ENCODE measurements at places on chromosomes 1 and 21.
A peak's percentile ranks its signal among the peaks of the same experiment; 100 is the strongest.

- DNase-seq: no peak
Measured at GRCh38 chr21:21200103-21200938, 202.1 kb downstream of the NCAM2 start.

- no peak for DNase-seq
Measured at GRCh38 chr1:234997896-234998741, 130.5 kb downstream of the TOMM20 start.

DNA sequence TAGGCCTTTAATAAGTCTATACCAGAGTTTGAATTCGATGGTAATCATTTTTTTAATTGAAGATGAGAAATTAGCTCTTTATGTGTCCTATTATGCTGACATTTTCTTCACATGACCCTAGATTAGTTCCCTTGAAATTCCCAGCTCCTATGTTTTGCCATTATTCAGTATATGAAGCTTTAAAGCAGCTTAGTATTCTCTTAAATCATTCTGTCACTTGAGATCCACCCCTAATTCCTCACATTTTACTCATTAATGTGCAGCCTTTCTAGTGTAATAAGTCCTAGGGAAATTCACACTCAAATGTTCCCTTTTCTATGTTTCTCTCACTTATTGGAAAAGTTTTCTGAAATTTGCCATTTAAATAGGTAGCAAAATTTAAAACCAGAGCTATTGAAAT is 704.5 kb upstream of the B3GALT2 start:
- no peak for DNase-seq

- DNase-seq: no peak
Measured at GRCh38 chr1:58774027-58774426, 9.8 kb downstream of the JUN start.

DNA sequence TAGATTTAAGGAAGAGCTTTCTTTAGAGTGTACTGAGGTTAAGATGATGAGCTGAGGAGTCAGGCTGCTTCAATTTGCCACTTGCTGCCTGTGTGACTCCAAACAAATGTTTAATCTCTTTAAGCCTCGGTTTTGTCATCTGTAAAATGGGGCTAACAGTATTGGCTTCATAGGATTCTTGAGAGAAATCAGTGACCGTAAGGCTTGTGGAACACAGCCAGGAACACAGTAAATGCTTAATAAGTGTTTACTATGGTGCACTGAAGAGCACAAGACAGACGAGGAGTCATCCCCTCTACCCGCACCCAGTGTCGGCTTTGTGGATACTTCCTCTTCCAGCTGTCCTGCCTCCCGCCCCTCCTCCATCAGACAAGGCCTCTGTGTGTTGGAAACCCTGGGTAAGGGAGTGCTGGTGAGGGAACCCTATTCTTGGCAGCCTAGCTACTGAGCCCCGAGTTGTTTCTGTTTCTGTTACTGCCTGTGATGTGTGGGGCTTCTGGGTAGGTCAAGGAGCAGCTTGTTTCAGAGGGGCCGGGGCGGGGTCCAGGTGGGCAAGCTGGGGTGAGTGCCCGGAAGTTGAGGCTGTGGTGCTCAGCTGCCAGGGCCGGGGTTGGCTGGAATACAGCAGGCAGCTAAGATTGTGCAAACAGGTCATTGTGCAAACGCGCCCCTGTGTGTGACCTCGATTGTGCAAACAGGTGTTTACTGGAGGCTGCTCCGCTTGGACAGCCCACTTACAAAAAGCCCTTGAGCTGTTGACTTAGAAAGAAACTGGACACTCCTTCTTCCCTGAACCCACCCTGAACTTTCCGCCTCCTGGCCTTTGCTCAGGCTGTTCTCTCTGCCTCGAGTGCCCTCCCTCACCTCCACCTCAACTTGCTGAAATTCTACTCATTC is 4.0 kb upstream of the CSF3R start:
- peak; percentile 35 for DNase-seq

DNA sequence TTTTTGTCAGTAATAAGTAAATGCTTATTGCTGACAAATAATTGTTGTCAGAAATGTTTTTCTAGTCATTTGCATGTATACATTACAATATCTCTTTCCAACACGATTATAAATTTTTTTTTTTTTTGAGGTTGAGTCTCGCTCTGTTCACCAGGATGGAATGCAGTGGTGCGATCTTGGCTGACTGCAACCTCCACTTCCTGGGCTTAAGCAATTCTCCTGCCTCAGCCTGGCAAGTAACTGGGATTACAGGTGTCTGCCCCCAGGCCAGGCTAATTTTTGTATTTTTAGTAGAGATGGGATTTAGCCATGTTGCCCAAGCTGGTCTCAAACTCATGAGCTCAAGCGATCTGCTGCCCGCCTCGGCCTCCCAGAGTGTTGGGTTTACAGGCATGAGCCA is 72.0 kb upstream of the ATF3 start:
- DNase-seq: no peak

GRCh38 chr21:40706806-40707655 is 139.9 kb downstream of the DSCAM start:
- DNase-seq: no peak

DNA sequence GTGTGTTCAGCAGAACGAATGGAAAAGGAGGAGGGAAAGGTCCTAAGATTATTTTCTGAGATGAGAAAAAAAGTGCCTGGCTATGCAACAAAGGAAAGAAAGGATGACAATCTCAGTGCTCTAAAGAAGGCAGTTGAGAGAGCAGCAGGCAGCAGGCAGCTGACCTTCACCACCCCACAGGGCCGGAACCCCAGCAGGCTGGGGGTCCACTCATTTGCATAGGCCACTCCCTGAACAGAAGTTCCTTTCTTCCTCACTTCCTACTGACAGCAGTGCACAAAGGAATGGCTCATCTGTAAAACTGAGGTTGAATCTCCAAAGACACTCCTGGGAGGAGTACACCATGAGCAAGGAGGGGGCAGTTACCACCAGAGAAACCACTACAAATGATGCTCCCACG is 41.4 kb upstream of the TNR start:
- no peak for DNase-seq

GRCh38 chr1:72066431-72066830 is 215.9 kb downstream of the NEGR1 start:
- DNase-seq: no peak

DNA sequence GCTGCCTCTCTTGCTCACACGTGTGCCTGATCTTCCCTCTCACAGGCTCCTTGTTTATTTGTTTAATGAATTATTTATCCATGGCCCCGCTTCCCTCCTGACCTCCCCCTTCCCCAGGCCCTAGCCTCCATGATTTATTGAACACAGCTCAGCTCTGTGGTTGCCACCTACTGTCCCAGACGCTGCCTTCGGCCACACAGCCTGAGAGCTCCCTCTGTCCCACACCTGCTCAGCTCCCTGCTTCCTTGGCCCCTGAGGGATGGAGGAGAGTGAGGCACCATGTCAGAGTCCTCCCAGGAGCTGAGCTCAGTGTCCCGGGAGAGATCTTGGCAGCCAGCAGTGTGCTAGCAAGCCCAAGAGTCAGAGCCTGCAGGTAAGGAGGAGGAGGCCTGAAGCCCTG is 3.1 kb upstream of the EFNA3 start:
- no peak for DNase-seq

DNA sequence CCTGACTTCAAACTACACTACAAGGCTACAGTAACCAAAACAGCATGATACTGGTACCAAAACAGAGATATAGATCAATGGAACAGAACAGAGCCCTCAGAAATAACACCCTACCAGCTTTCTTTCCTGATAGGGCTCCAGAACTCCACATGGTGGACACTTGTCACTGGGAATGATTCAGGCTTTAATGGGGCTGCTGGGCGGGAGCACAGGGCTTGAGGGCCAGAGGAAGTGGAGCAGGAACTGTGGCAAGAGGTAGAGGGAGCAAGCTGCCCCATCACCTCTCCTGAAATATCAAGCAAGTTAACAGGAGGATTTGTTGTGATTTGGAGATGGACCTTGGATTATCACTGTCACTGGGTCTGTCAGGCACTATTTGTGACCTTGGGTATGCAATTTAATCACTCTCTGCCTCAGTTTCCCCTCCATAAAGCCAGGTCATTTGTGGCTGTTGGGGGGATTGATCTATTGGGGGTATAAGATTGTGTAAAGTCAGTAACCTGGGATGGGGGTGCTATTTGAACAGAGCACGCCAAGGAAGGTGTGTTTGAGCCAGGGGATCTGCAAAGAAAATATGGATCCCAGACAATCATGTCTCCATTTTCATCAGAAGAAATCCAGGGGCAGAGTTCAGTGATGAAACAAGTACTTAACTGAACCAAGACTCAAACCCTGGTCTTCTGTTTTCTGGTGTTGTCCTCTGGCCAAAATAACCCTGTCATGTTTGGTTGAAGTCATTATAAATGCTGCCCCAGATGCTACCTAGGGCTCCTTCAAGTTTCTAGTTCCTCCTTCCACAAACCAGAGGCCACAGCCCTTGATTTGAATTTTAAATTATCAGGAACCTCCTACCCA is 25.2 kb downstream of the ETS2 start:
- no peak for DNase-seq

GRCh38 chr1:208161005-208161404 is 83.2 kb downstream of the PLXNA2 start:
- no peak for DNase-seq

- no peak for DNase-seq
Measured at GRCh38 chr1:106926803-106927582, 129.5 kb upstream of the PRMT6 start.

GRCh38 chr21:31072533-31072932 is 34.3 kb upstream of the KRTAP19-8 start:
- DNase-seq: no peak

- no peak for DNase-seq
Measured at GRCh38 chr21:44043613-44044012, 31.5 kb downstream of the TRAPPC10 start.

DNA sequence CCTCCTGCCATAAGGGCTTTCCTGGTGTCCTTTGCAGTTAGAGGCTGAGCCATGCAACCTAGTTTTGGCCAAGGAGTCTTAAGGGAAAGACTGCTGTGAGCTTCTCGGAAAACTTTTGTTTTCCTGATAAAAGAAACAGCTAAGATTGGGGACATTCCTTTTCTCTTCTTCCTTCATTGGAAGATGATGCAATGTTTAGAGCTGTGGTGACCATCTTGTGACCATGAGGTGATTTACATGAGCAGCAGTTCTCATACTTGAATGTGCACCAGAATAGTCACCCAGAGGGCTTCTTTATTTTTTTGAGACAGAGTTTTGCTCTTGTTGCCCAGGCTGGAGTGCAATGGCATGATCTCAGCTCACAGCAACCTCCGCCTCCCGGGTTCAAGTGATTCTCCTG is 20.4 kb upstream of the SMAP2 start:
- DNase-seq: no peak

DNA sequence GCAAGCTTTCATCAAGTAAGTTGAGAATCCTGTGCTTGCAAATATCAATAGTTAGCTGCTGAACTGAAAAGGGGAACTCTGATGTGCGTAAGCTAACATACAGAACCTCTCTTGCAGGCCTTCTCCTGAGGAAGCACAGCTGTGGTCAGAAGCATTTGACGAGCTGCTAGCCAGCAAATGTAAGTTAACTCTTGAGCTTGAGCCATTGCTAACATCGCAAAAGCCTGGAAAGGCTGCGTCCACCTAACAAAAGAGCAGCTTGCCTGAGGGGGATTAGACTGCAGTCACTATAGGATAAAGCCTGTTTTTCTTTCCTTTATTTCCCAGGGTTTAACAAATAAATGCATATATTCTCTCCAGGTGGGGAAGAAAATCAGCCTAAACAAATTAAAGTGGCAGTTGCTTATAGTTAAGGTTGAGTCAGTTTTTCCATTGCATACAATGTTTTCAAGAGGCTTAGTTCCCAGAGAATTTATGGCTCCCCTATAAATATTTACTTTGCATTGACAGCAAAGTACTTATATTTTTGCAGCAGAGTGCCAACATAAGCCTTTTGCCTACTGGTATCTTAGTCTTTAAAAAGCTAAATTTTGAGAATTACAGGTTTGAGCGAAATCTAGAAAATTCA is 1.5 kb downstream of the RGS2 start:
- peak; percentile 60 for DNase-seq

GRCh38 chr1:210440081-210440480 is 111.4 kb downstream of the HHAT start:
- no peak for DNase-seq

DNA sequence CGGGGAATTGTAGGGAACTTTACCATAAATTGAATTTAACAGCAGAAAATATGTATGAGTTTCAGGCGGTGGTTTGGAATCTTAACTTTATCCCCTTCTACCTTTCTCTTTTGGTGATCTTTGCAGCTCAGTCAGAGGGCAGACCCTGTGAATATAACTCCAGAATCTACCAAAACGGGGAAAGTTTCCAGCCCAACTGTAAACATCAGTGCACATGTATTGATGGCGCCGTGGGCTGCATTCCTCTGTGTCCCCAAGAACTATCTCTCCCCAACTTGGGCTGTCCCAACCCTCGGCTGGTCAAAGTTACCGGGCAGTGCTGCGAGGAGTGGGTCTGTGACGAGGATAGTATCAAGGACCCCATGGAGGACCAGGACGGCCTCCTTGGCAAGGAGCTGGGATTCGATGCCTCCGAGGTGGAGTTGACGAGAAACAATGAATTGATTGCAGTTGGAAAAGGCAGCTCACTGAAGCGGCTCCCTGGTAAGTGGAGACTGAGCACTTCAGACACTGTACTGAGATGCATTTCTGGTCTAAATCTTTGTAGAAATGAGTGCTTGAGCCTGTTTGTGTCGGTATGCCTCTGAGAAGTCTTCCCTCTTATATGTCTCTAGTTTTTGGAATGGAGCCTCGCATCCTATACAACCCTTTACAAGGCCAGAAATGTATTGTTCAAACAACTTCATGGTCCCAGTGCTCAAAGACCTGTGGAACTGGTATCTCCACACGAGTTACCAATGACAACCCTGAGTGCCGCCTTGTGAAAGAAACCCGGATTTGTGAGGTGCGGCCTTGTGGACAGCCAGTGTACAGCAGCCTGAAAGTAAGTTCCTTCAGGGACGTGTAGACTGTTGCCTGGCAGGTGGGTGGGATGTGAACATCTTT is 1.5 kb downstream of the CCN1 start:
- no peak for DNase-seq

DNA sequence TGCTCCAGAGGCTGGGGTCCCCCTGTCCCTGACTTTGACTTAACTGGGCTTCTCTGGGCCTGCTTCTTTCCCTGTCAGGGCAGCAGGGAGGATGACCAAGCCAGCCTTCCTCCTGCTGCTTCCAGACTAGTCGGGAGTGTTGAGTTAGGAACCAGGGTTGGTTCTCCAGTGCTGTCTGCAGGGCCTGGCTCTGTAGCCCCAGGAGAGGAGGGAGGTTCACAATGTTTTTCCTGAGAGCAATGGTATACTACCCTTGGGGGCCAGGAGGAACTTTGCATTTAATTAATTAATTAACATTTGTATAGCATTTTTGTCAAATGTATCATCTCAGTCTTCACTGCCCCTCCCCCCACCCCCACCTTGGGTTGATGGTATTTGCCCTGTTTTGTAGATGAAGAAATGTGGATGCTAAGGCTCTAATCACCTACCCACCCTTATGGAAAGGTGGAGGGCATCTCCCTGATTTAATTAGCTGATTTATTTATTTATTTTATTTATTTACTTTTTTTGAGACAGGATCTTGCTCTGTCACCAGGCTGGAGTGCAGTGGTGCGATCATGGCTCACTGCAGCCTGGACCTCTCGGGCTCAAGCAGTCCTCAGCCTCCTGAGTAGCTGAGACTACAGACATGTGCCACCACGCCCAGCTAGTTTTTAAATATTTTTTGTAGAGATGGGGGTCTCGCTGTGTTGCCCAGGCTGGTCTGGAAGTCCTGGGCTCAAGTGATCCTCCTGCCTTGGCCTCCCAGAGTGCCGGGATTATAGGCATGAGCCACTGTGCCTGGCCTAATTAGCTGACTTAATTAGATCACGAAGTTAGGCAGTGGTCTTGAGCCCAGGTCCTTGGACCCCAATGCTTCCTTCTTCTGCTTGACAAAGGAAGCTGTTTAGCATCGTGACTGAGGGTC is 6.6 kb downstream of the H6PD start:
- DNase-seq: no peak

- no peak for DNase-seq
Measured at GRCh38 chr1:24709791-24710441, 35.3 kb upstream of the CLIC4 start.

GRCh38 chr1:183622884-183623785 is 12.4 kb downstream of the ARPC5 start:
- DNase-seq: peak; percentile 53

All from naive B cell (primary cell).